ENCODE measurements at places on chromosomes 2 and 18. TPM values are rescaled to one million over a fixed set of nuclear protein-coding genes. Genes with fewer than 3 reads are reported as not detected.

Gene TNFAIP6
- not detected for total RNA-seq

Gene ADAM23
- total RNA-seq: 0.85 TPM

Gene PID1
- not detected for total RNA-seq

Gene STARD6
- not detected for total RNA-seq

Gene FEV
- not detected for total RNA-seq

- no peak overlapping the region for H3K4me3 ChIP-seq
- DNase-seq: no peak
- no peak overlapping the region for H3K27ac ChIP-seq
- peaks cover 44% of the 10 kb centered on the region for H3K36me3 ChIP-seq
- peaks cover 19% of the 10 kb centered on the region for H3K4me1 ChIP-seq
Measured at GRCh38 chr2:143720095-143720664, 591.0 kb downstream of the ARHGAP15 start.

DNA sequence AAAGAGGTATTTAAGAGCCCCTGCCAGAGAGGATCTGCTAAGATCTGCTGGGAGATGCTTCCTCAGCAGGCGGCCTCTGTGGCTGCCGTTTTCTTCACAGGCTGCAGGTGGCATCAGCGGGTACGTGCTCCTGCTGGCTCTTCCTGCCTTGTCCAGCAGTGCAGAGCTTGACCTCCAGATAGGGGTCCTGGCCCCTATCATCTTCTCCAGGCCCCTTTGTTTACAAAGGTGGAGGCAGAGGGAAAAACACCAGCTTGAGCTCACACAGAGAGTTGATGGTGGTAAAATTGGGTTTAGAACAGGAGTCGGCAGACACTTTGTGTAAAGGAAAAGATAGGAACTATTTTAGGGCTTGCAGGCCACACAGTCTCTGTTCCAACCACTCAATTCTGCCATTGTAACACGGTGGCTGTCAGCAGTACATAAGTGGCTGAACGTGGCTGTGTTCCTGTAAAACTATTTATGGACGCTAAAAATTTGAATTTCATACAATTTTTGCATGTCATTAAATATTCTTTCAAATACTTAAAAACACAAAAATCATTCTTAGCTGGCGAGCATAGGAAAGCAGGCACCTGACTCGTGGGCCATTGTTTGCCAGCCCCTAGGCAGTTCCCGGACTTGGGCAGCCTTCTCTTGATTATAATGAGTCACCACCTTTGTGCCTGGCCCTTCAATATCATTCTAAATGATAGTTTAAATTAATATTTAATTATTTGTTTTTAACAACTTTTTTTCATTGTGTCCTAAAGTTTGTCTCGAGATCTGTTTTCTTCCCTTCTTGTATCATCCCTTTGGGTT, 98.2 kb upstream of the B3GNT7 start:
- peaks cover 4% of the 10 kb centered on the region for H3K4me1 ChIP-seq
- no peak overlapping the region for H3K27ac ChIP-seq
- DNase-seq: peak; percentile 36
- no peak overlapping the region for H3K4me3 ChIP-seq

DNA sequence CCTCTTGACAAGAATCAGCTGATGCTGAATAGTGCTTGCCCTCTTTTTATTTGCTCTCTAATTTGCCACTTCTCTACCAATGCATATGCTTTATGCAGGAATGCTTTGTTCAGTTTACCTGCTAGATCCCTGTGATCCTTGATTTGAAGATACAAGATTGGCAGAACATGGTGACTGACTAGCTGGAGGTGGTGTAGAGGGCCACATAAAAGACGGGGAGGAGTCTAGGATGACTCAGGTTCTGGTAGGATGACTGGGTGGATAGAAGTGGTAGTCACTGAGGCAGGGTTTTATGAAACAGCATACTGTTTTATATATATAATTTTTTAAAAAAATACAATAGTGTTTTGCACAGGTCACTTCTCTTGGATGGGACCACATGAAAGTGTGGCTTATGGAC, 6.3 kb upstream of the ADGRF3 start:
- peak overlapping the region; percentile 0 for H3K27ac ChIP-seq
- DNase-seq: no peak
- H3K4me1 ChIP-seq: peaks cover 54% of the 10 kb centered on the region
- no peak overlapping the region for H3K4me3 ChIP-seq
- peaks cover 37% of the 10 kb centered on the region for H3K36me3 ChIP-seq

GRCh38 chr18:55349685-55350084, 238.3 kb downstream of the TCF4 start:
- no peak overlapping the region for H3K27ac ChIP-seq
- DNase-seq: no peak
- no peaks in the 10 kb centered on the region for H3K36me3 ChIP-seq
- H3K4me1 ChIP-seq: no peaks in the 10 kb centered on the region
- no peak overlapping the region for H3K4me3 ChIP-seq

- H3K4me1 ChIP-seq: peaks cover under 1% of the 10 kb centered on the region
- H3K27me3 ChIP-seq: no peaks in the 10 kb centered on the region
- no peak overlapping the region for H3K27ac ChIP-seq
- H3K36me3 ChIP-seq: peaks cover 10% of the 10 kb centered on the region
- no peak overlapping the region for H3K4me3 ChIP-seq
Measured at GRCh38 chr2:43472527-43473194, 123.2 kb downstream of the THADA start.

DNA sequence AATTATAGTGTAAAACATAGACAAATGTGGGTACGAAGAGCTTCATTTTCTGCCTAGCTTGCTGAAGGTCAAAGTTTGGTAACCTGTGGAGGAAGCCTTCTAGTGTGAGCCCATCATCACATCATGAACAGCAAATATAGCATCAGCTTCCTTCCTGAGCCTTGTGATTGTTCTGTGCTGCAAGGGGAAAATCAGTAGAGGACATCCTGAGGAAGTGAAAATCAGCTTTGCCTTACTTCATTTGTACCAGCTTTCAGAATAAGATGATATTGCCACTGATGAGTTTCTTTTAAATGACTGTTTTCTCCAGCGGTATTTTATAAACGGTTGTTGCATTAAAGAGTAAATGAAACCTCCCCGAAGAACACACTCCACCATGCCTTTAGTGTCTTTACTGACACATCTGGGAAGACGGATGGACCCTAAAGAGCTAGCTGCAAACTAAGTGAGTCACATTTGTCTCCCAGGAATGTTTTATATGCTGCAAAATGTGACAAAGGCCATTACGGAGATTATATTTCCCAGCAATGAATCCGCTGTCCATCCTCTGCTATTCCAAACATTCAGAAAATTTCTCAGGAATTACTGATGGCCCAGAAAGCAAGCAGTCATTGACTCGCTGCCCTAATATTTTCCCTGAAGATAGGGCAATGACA, 1272.8 kb downstream of the SUCLG1 start:
- no peak overlapping the region for H3K27ac ChIP-seq
- no peaks in the 10 kb centered on the region for H3K27me3 ChIP-seq
- H3K4me3 ChIP-seq: no peak overlapping the region
- no peaks in the 10 kb centered on the region for H3K36me3 ChIP-seq
- no peaks in the 10 kb centered on the region for H3K4me1 ChIP-seq

DNA sequence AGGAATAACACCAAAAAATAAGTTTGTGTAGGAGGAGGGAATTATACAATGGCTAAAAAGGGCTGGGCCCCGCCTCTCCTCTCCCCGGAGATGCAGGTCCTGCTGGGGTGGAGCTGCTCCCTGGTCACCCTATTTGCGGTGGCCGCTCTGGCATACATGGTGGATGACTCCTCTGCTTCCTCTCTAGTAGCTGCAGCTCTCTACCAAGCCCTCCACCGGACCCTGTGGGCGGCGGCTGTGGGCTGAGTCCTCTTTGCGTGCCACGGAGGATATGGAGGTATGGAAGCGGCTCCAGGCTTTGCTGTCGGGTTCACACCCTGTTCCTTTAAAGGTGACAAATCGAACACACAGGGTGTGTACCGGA, 77.1 kb upstream of the SEC11C start:
- no peak overlapping the region for H3K4me3 ChIP-seq
- peaks cover 5% of the 10 kb centered on the region for H3K27me3 ChIP-seq
- no peak for DNase-seq
- no peaks in the 10 kb centered on the region for H3K36me3 ChIP-seq
- no peak overlapping the region for H3K27ac ChIP-seq
- peaks cover 3% of the 10 kb centered on the region for H3K4me1 ChIP-seq

GRCh38 chr2:11750917-11751316, 4.5 kb downstream of the LPIN1 start:
- H3K27me3 ChIP-seq: no peaks in the 10 kb centered on the region
- peaks cover 12% of the 10 kb centered on the region for H3K36me3 ChIP-seq
- DNase-seq: no peak
- H3K27ac ChIP-seq: peak overlapping the region; percentile 88
- H3K4me1 ChIP-seq: peaks cover 86% of the 10 kb centered on the region

DNA sequence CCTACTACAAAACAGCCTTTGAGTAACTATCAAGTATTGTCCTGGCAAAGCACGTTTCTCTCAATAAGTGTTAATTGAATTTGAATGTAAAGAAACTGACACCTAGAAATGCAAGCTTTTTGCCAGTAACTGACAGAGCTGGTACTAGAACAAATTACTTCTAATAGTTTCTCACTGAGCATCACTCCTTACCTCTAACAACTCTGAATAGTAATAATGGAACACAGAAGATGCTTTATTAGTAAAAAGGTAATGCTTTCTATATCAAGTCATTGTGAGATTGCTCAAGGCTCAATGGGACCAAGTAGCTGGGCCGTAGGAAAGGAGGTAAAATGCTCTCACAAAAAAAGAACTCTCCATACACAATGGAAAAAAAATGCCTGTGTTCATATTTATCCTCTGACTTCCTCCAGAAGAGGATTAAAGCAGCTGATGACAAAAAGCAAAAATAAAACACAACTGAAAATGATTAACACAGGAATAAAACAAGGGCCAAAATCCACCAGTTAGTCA, 11.8 kb downstream of the RASGRP3 start:
- peak overlapping the region; percentile 56 for H3K27ac ChIP-seq
- peaks cover 47% of the 10 kb centered on the region for H3K4me1 ChIP-seq
- H3K36me3 ChIP-seq: peaks cover 48% of the 10 kb centered on the region
- DNase-seq: no peak

DNA sequence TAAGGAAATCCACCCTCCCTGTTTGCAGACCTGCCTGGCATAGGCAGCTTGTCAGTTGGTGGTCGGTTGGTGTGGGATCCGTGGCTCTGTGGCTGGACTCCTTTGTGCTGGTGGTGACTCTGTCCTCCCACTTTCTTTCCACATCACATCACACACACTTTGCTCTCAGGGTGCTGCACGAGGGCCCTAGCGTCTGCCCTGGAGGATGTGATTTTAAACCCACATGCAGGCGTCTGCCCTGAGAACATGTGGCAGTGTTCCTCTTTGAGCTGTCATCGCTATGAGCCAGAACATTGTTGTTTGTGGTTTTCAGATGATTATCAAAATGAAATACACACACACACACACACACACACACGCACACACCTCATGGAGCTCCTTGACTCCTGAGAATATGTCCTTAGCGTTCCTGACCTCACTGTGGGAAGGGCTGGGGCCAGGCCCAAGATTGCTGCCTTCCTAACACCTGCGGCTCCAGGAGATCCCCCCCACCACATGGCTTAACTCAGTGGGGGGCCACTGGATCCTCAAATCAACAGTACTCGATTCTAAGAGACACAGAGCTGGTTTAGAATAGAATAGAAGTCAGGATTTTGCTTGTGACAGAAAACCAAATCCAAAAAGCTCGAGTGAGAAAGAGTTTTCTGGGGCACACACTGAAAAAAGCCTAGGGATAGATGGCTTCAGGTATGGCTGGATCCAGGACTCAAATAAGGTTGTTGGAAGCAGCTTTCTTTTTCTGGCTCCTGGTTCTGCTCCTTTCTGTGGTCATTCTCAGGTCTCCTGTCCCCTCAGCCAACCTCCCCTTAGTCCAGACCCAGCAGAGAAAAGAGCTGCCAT, 54.8 kb downstream of the RTP5 start:
- H3K27me3 ChIP-seq: no peaks in the 10 kb centered on the region
- H3K27ac ChIP-seq: no peak overlapping the region
- DNase-seq: no peak

DNA sequence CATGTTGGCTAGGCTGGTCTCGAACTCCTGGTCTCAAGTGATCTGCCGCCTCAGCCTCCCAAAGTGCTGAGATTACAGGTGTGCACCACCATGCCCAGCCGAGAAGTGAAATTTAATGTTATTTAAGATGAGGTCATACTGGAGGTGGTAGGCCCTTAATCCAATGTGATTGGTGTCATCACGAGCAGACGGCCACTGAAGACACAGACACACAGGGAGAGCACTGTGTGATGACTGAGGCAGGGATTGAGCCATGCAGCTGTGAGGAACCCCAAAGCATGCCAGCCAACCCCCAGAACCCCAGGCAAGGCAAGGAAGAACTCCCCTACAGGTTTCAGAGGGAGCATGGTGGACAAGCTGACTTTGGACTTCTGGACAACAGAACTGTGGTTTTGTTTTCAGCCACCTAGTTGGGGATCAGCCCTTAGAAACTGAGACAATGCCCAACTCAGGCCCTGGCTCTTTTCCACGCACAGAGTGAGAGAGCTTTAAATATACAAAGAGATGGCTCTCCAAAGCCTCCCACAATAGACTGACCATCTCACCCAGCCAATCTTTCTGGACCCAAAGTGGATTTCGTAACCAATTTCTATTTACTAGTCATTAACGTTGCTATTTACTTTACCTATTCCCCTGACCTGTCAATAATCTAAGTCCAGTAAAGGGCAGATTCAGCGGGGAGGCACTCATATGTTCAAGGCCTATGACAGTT, 34.2 kb downstream of the TBC1D8 start:
- H3K36me3 ChIP-seq: no peaks in the 10 kb centered on the region
- H3K4me3 ChIP-seq: no peak overlapping the region
- DNase-seq: no peak
- H3K27ac ChIP-seq: no peak overlapping the region

- no peaks in the 10 kb centered on the region for H3K4me1 ChIP-seq
- H3K36me3 ChIP-seq: no peaks in the 10 kb centered on the region
- no peak for DNase-seq
- no peak overlapping the region for H3K4me3 ChIP-seq
Measured at GRCh38 chr18:39205565-39206195, 1640.1 kb upstream of the CELF4 start.

- H3K4me1 ChIP-seq: peaks cover 18% of the 10 kb centered on the region
- no peak overlapping the region for H3K4me3 ChIP-seq
- no peak overlapping the region for H3K27ac ChIP-seq
Measured at GRCh38 chr2:218031771-218032257, 29.0 kb upstream of the TNS1 start.

DNA sequence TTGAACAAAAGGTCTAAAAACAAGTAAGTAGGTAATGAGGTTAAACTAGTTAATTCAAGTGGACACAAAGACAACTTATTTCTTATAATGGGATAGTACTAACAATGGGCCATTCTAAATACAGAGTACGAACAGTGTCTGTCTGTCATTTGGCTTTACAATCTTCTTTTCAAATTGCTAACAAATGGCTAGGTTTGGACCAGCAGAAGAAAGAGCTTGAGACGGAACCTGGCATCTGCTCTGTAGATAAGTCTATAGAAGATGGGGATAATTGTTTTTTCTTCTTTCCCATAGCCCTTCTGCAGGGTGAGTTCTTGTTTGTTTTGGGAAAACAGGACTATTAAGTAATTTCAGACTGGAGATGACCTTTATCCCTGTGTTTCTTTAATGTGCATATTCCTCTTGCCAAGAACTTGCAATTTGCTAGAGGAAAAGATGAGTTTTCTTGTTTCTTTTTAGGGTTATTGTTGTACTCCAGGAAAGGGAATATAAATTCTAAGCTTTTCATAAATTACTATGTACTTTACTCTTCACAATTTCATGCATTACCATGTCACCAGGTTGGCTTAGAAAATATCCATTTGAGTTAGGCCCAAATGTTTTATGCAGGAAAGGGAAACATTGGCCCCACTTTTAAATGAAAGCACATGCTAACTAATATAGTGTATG, 500.5 kb upstream of the SYT4 start:
- no peaks in the 10 kb centered on the region for H3K27me3 ChIP-seq
- no peaks in the 10 kb centered on the region for H3K4me1 ChIP-seq
- H3K4me3 ChIP-seq: no peak overlapping the region
- DNase-seq: no peak
- H3K36me3 ChIP-seq: no peaks in the 10 kb centered on the region

Data from activated CD4-positive, alpha-beta memory T cell treated with anti-CD3 and anti-CD28 coated beads, Interleukin-2, amount 10 ng/mL, durations not matched to agents 7 days and 5 days (primary cell).